ENCODE measurements at places on chromosomes 16 and 17.

DNA sequence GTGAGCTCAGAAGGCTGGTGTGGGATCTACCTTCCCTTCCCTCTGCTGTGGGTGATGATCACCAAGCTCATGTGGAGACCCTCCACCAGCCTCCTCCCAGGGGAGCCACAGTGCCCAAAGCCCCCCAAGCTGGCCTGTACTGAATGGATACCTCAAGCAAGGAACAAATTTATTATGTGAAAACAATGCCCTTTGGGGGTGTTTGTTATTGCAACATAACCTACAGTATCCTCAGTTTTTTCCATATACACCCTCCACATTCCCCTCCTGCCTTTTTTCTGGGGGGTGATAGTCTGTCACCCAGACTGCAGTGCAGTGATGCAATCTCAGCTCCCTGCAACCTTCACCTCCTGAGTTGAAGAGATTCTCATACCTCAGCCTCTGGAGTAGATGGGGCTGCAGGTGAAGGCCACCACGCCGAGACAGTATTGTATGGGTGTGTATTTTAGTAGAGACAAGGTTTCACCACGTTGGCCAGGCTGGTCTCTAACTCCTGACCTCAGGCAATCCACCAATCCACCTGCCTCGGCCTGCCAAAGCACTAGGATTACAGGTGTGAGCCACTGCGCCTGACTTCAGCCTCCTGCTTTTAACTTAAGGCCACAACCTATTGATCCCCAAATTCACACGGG, 215.9 kb downstream of the CPPED1 start:
- no peak for DNase-seq

DNA sequence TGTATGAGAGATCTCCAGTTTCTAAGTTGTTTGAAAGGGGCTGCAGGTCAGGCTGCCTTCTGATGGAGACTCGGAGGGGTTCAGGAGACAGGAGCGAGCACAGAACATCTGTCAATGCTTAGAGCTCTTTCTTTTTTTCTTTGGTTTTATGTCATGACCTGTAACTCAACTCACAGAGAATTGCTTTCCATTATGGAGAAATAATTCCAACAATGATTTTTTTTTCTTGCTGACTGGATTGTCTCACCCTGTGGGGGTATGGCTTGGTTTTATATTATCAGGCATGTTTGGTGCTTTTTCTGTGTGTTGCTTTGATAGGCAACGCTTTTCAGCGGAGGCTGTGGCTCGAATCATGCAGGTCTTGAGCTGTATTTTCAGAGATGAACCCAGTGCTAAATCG, 10.7 kb upstream of the KCNJ2 start:
- no peak for DNase-seq

- no peak for DNase-seq
Observed at GRCh38 chr17:14204084-14204483, 32.6 kb downstream of the CDRT15 start.

GRCh38 chr16:77183137-77183536, 7.9 kb upstream of the MON1B start:
- DNase-seq = no peak

GRCh38 chr17:69506489-69506888, 92.0 kb downstream of the MAP2K6 start:
- no peak for DNase-seq

- no peak for DNase-seq
Observed at GRCh38 chr16:12769525-12769924, 34.2 kb downstream of the CPPED1 start.

Measured in MM.1S (cell line).